ENCODE measurements at places on chromosomes 4 and X.
A peak's percentile ranks its signal among the peaks of the same experiment; 100 is the strongest.

DNA sequence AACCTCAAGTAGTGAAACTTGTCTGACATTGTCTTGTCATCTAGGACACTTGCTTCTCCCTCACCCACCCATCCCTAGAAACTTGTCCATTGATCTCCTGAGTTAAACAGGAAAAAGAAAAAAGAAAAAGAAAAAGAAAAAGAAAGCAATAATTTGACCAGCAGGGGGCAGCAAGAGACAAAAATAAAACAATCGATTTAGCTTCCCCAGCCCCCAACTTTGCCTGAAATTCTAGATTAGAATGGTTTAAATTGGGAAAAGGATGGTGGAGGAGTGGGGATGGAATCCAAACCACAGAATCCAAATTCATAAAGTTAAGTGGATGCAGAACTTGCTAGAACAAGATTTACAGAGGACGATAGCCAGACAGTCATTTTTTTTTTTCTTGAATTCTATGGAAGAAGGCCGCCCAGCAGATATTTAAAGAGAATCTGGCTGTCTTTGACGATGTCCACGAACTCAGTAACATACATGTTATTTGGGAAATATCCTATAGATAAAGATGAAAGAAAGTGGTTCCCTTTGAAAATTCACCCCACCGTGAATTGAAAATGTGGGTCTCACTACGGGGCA, 282.9 kb downstream of the USP46 start:
- peak; percentile 26 for DNase-seq

DNA sequence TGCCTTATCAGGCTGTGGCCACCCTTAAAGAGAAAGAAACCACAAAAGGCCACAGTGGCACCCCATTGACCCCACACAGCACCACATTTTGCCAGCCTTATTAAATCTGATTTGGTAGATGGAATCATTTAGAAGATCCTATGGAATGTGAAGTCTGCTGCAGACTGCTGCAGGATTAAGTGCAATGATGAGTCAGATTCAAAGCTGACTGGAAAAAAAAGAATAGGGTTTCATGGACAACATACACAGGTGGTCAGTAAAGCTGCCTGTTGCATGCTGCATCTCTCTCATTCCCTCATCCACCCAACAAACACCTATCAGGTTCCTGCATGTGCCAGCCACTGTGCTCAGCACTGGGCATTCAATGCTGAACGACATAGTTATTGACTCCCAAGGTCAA, 56.6 kb downstream of the CHST7 start:
- peak; percentile 67 for DNase-seq

GRCh38 chr4:56222514-56222913, 164.8 kb downstream of the AASDH start:
- peak; percentile 10 for DNase-seq

DNA sequence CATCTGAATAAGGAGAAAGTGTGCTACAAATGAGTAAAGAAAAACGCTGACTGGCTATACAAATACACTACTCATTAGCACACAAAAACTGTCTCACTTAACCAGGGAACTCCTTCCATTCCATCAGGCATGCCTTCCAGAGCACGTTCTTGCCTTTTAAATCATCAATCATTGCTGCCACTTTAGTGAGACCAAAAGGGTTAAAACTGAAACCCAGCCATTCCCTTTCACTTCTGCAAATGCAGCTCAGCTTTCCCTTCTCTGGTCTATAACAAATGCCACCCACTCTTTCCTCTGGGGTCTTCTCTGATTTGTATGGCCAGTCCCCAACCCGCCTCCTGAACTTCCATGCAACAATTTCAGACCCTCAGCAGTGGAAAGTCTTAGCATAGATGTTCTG, 231.5 kb downstream of the TRIML1 start:
- no peak for DNase-seq

DNA sequence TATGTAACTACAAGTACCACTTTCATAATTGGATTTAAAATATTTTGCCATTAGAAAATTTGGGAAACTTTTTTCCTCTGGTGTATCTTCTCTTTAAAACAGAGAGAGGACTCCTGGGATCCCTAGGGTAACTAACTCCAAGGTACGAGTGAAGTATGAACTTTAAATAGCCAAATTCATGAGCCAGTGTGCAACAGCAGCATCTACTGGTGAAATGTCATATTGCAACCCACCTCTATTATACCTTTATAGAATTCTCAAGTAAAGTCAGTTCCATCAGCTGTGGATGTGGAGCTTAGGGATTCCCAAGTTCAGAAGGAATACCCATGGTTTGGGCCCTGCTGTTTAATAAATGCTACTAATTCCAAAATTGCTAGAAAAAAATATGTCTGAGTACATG, 282.7 kb upstream of the TAPT1 start:
- no peak for DNase-seq

- DNase-seq = peak; percentile 10
These were observed 105.9 kb upstream of the SLC7A11 start for GRCh38 chr4:138348055-138348454.

GRCh38 chr4:24763631-24764297, 31.6 kb upstream of the SOD3 start:
- DNase-seq = peak; percentile 64

DNA sequence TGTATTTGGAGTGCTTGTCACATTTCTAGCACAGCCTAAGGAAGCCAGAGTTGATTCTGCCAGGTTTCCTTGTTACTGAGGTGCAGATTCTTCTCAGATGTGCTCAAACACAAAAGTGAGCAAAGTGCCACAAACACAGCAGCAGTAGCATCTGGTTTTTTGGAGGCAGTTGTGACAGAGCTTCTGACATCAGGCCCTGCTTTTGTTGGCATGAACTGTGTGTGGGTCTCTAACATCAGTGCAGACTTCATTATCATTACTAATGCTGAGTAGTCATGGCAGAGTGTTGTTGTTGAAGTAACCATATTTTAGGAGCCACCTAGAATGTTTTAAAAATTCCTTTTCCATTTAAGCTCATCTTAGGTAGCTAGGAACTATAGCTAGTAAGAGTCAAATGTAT, 656.6 kb downstream of the ANKRD50 start:
- no peak for DNase-seq

DNA sequence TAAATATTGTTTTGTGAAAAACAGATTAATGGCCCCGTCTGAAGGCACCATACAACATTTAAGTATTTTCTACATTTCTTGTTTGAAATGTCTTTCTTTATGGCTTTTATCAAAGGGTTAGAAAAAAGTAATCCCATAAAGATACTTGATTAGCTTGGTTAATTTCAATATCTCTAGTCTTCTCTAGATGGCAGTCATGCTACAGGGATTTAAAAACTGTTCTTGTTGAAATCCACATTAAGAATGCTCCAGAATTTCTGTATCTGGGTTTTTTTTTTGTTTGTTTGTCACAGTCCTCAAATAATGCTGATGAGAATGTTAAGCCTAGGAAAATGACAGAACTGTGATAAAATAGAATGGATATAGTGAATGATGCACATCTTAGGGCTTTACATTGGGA, 109.0 kb upstream of the AADAT start:
- DNase-seq = no peak

GRCh38 chr4:42070463-42070862, 80.1 kb downstream of the SLC30A9 start:
- DNase-seq = no peak

GRCh38 chr4:108155373-108155772, 13.4 kb downstream of the LEF1 start:
- DNase-seq = peak; percentile 13

GRCh38 chr4:14434916-14435315, 567.4 kb upstream of the CPEB2 start:
- DNase-seq = no peak

GRCh38 chr4:185716141-185716551, 95.8 kb downstream of the SORBS2 start:
- no peak for DNase-seq

DNA sequence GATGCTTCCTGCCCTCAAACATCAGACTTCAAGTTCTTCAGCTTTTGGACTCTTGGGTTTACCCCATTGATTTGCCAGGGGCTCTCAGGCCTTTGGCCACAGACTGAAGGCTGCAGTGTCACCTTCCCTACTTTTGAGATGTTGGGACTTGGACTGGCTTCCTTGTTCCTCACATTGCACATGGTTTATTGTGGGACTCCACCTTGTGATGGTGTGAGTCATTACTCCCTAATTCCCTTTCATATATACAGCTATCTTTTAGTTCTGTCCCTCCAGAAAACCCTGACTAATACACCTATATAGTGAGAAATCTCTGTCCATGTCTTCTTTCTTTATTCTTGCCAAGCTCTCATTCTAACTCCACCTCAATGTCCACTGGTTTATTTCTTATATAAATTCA, 736.9 kb upstream of the HS3ST1 start:
- no peak for DNase-seq
